ENCODE measurements at places on chromosomes 4 and X. TPM values are rescaled to one million over a fixed set of nuclear protein-coding genes. Genes with fewer than 3 reads are reported as not detected.

Gene USP27X
- 12.2 TPM for polyA plus RNA-seq

Gene ERCC6L
- 4.7 TPM for polyA plus RNA-seq

Gene PNMA6A
- 9.4 TPM for polyA plus RNA-seq

Gene CXorf49
- polyA plus RNA-seq: not detected

Gene SSX4B
- not detected for polyA plus RNA-seq

Gene JAKMIP1
- polyA plus RNA-seq: not detected

Gene EXOC1L
- not detected for polyA plus RNA-seq

Gene TRIM60
- polyA plus RNA-seq: 0.06 TPM

Gene PDE6B
- 31.3 TPM for polyA plus RNA-seq

Data from right renal pelvis (tissue), 4 donors.